ENCODE measurements at places on chromosomes 11 and 22. TPM values are rescaled to one million over a fixed set of nuclear protein-coding genes. Genes with fewer than 3 reads are reported as not detected.

Gene MS4A12
- not detected for total RNA-seq

Gene NEU3
- total RNA-seq: 12.8 TPM

Gene KLHL35
- total RNA-seq: 3.3 TPM

Gene KIAA0930
- 26.4 TPM for total RNA-seq

Gene MN1
- 0.24 TPM for total RNA-seq

Gene INS
- total RNA-seq: not detected

Gene PTH
- total RNA-seq: not detected

Gene OR8D4
- total RNA-seq: not detected

Gene KRTAP5-1
- total RNA-seq: not detected

Gene TEF
- 5.5 TPM for total RNA-seq

Gene C11orf98
- total RNA-seq: 258 TPM

Gene SHISAL1
- 0.75 TPM for total RNA-seq

Gene OLFML1
- total RNA-seq: not detected

Gene OR51I1
- 1.0 TPM for total RNA-seq

Gene AQP11
- total RNA-seq: 1.5 TPM

Gene CCDC73
- not detected for total RNA-seq

Gene EHD1
- 93.6 TPM for total RNA-seq

Gene BIRC3
- total RNA-seq: 1.9 TPM

Gene SEC14L6
- total RNA-seq: not detected

Gene ARHGEF17
- total RNA-seq: 3.3 TPM

Gene OR8G5
- 1.1 TPM for total RNA-seq

Gene IGSF22
- not detected for total RNA-seq

Gene MAPK8IP1
- total RNA-seq: 11.1 TPM

Gene CASP4
- total RNA-seq: 60.9 TPM

Gene RFPL3
- total RNA-seq: not detected

Gene TRIM48
- not detected for total RNA-seq

Gene SMIM38
- total RNA-seq: 0.66 TPM

Gene UCP3
- 2.2 TPM for total RNA-seq

Gene APOA1
- not detected for total RNA-seq

Gene OR4D5
- not detected for total RNA-seq

Gene ANGPTL5
- not detected for total RNA-seq

Gene LTO1
- 23.0 TPM for total RNA-seq

Gene GNAZ
- total RNA-seq: 2.1 TPM

Gene OOSP2
- not detected for total RNA-seq

Gene TSGA10IP
- not detected for total RNA-seq

Gene B3GAT1
- 2.8 TPM for total RNA-seq

Gene SCGB1D4
- total RNA-seq: not detected

Gene NCAM1
- 1.4 TPM for total RNA-seq

Gene ZBTB16
- total RNA-seq: not detected

Gene COMMD9
- total RNA-seq: 44.2 TPM

Gene CPT1A
- total RNA-seq: 12.2 TPM

Gene CNGA4
- total RNA-seq: not detected

Gene SELENOH
- total RNA-seq: 391 TPM

Gene DDI1
- not detected for total RNA-seq

Gene ABCG4
- 0.08 TPM for total RNA-seq

Gene PPME1
- total RNA-seq: 35.9 TPM

Data from A375 (cell line).